Stimulated activated CD4-positive, alpha-beta T cell treated with anti-CD3 and anti-CD28 coated beads, Interleukin-4, amount 100 ng/mL, for 48 hours (primary cell): ENCODE measurements at places on chromosomes 5 and 9.

DNA sequence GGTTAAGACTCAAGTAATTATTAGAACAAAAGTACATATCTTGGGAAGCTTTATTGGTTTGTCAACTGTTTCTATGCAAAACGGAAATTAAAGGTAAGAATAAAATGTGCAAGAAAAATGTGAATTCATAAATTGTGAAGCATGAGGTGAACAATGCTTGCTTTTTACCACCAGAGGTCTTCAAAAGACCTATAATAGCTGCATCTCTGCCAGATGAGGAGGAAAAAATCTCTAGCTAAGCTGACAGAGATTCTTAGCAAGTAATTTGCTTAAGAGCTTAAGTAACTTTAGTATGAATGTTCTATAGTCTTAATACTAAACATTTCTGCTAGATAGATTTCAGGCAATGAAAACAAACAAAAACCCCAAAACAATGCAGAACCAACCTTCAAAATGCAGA lies 54.1 kb downstream of the MRPS30 start:
- no peak for DNase-seq

- no peak for DNase-seq
Measured at GRCh38 chr5:98603456-98603855, 170.0 kb upstream of the RGMB start.

DNA sequence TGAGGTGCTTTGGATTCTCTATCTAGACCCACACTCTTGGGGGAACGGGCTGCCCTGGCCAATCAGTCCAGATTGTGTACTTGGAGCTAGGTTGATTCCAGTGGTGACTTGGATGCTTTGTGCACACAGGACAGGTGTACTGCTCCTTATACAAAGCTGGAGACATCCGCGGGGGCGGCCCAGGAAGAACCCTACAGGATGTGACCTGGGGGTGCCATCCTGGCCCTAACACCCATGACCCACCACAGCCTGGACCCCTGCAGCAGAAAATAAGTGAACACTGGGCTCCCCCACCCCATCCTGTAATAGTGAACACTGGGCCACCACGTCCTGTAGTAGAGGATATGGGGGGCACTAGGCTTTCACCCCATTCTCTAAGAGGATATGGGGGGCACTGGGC lies 12.1 kb upstream of the PLEKHG4B start:
- no peak for DNase-seq

- no peak for DNase-seq
Measured at GRCh38 chr9:36988848-36989247, 45.2 kb downstream of the PAX5 start.

GRCh38 chr9:120579139-120580050 lies 572 bp downstream of the CDK5RAP2 start:
- DNase-seq = no peak

GRCh38 chr5:112812549-112812948 lies 48.5 kb upstream of the SRP19 start:
- no peak for DNase-seq

GRCh38 chr5:10351919-10352318 lies 1.6 kb upstream of the MARCHF6 start:
- DNase-seq = no peak
